ENCODE measurements at places on chromosomes 4 and X.

GRCh38 chrX:43970528-43970927 lies 2.7 kb downstream of the NDP start:
- H3K4me3 ChIP-seq: no peak overlapping the region
- no peak for DNase-seq
- no peaks in the 10 kb centered on the region for H3K36me3 ChIP-seq
- no peak overlapping the region for H3K27ac ChIP-seq

DNA sequence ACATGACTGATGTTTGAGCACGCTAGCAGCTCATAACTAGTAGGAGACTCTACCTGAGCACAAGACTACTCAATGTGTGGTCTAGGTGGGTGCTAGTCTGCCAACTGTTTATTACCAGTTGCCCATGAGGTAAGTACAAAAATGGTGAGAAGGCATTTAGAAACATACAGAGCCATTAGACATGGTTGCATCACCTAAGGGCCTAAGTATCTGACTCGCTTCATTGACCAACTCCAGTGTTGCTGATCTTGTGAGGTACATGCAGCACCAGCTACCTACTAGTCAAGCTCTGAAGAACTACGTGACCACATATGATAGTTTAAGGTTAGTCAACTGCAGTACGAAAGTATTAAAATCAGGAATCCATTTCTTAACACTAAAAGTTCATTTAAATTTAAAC lies 39.9 kb downstream of the APBB2 start:
- H3K27me3 ChIP-seq: no peaks in the 10 kb centered on the region
- no peaks in the 10 kb centered on the region for H3K36me3 ChIP-seq
- H3K4me3 ChIP-seq: no peak overlapping the region
- DNase-seq: no peak
- H3K27ac ChIP-seq: no peak overlapping the region
- peaks cover 6% of the 10 kb centered on the region for H3K4me1 ChIP-seq

DNA sequence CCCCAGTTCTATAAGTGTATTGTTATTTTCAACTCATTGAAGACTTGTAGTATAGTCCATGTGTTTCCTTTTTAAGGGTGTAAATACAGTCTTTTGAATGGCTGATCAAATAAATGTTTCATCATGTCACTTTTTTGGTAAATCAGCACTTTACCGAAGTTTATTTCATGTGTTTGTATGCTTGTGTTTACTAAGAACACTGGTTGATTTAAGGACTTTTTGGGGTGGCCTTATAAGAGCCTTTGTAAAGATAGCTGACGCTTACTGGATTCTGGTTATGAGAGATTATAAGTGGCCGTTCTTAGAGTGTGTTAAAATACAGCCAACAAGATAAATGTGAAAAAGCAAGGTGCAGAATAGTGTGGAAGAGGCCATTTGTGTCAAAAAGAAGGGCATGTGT lies 2.6 kb downstream of the UBE2K start:
- peaks cover 2% of the 10 kb centered on the region for H3K36me3 ChIP-seq
- no peak for DNase-seq
- peak overlapping the region; percentile 28 for H3K4me3 ChIP-seq

- H3K4me3 ChIP-seq: no peak overlapping the region
- no peak for DNase-seq
- no peaks in the 10 kb centered on the region for H3K36me3 ChIP-seq
- H3K27ac ChIP-seq: no peak overlapping the region
- H3K27me3 ChIP-seq: no peaks in the 10 kb centered on the region
Measured at GRCh38 chrX:6024204-6024603, 204.5 kb downstream of the NLGN4X start.

- no peaks in the 10 kb centered on the region for H3K36me3 ChIP-seq
- H3K27me3 ChIP-seq: no peaks in the 10 kb centered on the region
- H3K4me1 ChIP-seq: no peaks in the 10 kb centered on the region
- no peak for DNase-seq
- no peak overlapping the region for H3K27ac ChIP-seq
Measured at GRCh38 chrX:12319003-12319519, 180.8 kb downstream of the FRMPD4 start.

DNA sequence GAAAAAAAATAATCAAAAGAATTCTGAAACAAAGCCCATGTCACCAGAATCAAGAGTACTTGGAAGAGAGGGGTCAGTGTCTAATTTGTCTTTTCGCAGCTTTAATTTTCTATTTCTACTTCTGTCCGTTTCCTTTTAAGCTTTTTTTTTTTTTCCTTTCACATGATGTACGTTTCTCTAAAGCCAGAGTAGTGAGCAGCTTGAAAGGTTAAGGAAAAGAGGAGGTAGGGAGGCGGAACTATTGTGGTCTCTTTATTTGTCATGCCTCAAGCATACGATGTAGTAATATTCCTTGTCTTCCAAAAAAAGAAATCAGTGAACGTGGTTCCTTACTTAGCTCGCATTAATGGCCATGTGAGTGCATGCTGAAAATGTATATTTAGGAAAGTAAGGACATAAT lies 311.5 kb downstream of the TENM3 start:
- H3K27ac ChIP-seq: no peak overlapping the region
- H3K36me3 ChIP-seq: no peaks in the 10 kb centered on the region
- H3K27me3 ChIP-seq: no peaks in the 10 kb centered on the region
- no peaks in the 10 kb centered on the region for H3K4me1 ChIP-seq
- H3K4me3 ChIP-seq: no peak overlapping the region

Data from small intestine (tissue), 16 donors.